ENCODE measurements at places on chromosomes 2 and 18.
A peak's percentile ranks its signal among the peaks of the same experiment; 100 is the strongest.

GRCh38 chr2:217650716-217651360 lies 352.0 kb downstream of the TNS1 start:
- DNase-seq: peak; percentile 50

GRCh38 chr18:75109819-75110218 lies 99.1 kb downstream of the PTGR3 start:
- no peak for DNase-seq

- DNase-seq: no peak
These were observed 69.9 kb downstream of the RTTN start for GRCh38 chr18:70135604-70136003.

- DNase-seq: no peak
These were observed 1.0 kb upstream of the OSR1 start for GRCh38 chr2:19359456-19359855.

GRCh38 chr2:207589143-207589542 lies 36.1 kb downstream of the METTL21A start:
- no peak for DNase-seq

GRCh38 chr2:35347561-35347960 lies 1008.0 kb upstream of the CRIM1 start:
- no peak for DNase-seq

DNA sequence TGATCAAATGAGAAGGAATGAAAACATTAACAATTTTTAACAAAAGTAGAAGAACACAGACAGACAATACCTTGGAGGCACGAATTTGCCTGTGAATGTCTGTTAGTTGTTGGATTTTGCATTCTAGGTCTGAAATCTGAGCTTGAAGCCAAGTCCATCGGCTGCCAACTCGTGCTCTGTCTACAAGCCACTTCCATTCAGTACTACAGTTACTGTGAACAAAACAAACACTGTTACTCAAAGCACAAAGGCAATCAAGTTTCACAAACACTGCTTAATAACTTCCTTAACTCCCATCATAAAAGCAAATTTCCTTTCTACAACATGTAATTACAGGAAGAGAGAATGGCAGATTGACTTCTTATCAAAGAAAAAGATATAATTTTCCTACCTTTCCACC lies 42.2 kb downstream of the KANSL1L start:
- DNase-seq: peak; percentile 34

- DNase-seq: no peak
These were observed 166.9 kb downstream of the GBX2 start for GRCh38 chr2:236001166-236001828.

DNA sequence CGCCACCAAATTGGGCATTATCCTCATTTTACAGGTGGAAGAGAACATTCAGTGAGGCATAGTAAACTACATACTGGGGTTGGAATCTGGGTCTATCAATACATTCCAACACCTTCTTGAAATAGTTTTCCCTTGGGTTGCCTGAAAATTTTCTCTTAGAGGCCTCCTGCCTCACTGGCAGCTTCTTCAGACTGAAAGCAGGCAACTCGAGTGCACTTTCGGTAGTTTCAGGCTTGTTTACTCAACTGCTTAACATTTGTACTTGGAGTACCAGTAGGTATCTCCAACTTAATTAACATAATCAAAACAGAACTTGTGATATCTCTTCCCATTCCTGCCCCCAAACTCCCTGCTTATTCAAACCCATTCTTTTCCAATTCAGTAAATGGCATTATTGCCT lies 36.2 kb upstream of the C2orf74 start:
- no peak for DNase-seq

- DNase-seq: no peak
These were observed 152.3 kb downstream of the ANTXR1 start for GRCh38 chr2:69165091-69165880.

GRCh38 chr2:222733846-222734702 lies 62.6 kb downstream of the MOGAT1 start:
- no peak for DNase-seq

DNA sequence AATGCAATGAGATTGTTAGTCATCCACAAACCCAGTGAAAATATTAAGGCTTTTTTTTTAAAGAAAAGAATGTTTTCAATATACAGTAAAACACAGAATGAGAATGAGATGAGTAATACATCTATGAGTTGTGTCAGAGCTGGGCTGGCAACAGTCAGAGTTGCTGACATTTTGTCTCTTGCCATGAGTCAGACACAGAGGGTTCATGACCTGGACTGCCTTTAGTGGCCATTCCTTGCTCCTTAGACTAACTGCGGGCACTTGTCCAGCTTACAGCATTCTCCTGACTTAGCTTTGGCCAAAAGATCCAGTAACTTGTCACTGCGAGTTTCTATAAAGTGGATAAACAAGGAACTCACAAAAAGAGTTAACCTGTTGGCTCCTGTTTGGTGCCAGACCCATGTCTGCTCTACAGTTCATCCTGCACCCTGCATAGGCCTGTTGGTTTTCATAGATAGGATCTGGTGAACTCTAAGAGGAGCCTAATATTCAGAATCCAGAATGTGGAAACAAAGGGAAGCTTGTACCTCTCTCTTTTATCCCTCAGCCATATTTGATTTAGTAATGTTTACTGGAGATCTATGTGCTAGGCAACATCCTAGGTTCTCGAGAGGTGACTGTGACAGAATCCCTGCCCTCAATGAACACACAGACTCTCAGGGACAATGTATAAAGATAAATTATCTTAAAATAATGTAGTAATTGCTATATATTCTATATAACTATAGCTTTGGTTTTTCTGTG lies 391.5 kb upstream of the VWC2L start:
- no peak for DNase-seq

DNA sequence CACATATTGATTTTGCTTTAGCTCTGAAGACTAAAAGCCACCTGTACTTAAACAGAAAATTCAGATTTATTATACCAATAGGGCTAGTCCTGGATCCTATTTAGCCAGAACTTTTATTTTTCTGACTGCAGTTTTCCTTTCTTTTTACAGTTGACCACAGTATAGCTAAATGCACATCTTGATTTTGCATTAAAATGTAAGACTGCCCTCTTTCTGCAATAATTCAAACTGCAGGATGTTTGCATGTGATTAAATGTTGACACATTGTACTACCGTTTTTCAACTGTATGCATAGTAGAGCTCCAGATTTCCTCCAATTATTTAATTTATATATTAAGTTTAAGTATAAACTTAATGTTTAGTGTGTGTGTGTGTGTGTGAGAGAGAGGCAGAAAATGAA lies 1262.9 kb downstream of the SUCLG1 start:
- DNase-seq: no peak

DNA sequence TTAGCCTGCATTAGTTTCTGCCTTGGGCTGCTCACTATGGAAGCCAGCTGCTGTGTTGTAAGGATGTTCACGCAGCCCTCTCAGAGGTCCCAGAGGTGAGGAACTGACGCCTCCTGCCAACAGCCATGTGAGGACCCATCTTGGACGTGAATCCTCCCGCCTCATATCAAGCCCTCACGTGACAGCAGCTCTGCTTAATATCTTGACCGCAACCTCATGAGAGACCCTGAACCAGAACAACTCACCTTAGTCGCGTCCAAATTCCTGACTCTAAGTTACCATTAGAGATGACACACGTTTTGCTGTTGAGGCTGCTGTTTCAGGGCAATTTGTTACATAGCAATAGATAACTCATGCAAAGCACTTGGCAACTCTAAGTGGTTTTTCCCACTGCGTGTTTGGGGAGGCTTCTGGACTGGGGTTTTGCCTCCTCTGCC lies 97.7 kb downstream of the TMEM17 start:
- no peak for DNase-seq

GRCh38 chr2:126752876-126753275 lies 96.9 kb downstream of the GYPC start:
- no peak for DNase-seq

- DNase-seq: no peak
These were observed 16.9 kb upstream of the CCDC102B start for GRCh38 chr18:68780802-68781635.

DNA sequence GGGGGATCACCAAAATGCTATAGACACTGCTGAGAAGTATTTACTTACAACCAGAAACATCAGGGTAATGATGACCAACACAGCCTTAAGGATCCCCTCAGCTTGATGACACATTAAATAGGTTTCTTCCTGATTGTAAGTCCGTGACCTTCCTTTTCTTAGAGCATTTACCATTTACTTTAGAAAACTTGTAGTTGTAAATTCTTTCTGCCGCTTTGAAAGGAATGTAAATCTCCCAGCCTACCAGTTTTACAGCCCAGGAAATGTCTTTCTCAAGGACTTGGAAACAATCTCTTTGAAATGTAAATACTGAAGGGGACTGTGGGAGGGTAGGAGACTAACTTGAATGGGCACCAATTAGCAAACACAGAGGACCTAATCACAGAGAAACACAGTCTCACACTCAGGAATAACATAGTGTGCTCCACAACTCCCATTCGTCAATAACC lies 278.6 kb downstream of the DSC3 start:
- no peak for DNase-seq

DNA sequence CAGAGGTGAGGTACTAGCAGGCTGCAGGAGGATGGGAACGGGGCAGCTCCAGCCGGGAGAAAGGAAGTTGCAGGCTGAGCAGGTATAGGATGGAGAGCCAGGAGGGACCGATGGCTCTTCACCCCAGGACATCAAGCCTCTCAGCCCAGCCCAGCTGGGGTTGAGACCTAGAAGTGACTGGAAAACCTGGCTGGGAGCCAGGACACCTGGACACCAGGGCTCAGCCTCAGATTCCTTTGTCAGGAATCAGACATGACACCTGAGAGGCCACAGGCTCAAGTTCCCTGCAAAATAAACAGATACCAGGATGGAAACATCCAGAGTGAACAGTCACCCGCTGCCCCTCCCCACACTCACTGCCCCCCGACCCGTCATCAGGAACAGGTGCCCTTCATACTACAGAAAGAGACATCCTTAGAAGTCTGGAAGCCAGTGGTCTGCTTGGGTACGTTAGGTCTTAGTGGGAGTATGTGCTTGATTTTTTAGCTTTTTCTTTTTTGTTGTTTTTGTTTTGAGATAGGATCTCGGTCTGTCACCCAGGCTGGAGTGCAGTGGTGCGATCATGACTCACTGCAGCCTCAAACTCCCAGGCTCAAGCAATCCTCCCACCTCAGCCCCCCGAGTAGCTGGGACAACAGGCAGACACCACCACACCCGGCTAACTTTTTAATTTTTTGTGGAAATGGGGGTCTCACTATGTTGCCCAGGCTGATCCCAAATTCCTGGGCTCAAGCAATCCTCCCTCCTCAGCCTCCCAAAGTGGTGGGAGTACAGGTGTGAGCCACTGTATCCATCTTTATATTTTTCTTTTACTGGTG lies 95.7 kb upstream of the STPG4 start:
- DNase-seq: no peak

- DNase-seq: no peak
These were observed 26.4 kb downstream of the CENPO start for GRCh38 chr2:24819442-24820174.

GRCh38 chr2:16170675-16171424 lies 230.5 kb downstream of the MYCN start:
- no peak for DNase-seq

DNA sequence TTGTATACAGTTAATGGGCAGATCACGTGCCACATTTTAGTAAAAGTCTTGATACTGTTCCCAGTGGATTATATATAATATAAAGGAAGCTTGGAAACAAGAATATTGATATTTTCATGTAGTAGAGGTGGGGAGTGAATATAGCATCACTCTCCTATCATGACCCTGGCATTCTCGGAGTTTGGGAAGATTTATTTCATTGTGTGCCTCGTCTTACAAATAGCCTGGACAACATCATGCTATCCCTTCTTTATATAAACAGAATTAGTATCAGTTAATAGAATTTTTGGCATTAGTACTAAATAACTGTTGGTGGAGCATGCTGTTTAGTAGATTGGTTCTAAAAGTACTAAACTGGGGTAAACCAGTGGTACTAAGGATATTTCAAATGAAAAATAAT lies 212.0 kb upstream of the BOD1L2 start:
- DNase-seq: no peak

GRCh38 chr18:79584491-79585394 lies 94.9 kb upstream of the CTDP1 start:
- no peak for DNase-seq

DNA sequence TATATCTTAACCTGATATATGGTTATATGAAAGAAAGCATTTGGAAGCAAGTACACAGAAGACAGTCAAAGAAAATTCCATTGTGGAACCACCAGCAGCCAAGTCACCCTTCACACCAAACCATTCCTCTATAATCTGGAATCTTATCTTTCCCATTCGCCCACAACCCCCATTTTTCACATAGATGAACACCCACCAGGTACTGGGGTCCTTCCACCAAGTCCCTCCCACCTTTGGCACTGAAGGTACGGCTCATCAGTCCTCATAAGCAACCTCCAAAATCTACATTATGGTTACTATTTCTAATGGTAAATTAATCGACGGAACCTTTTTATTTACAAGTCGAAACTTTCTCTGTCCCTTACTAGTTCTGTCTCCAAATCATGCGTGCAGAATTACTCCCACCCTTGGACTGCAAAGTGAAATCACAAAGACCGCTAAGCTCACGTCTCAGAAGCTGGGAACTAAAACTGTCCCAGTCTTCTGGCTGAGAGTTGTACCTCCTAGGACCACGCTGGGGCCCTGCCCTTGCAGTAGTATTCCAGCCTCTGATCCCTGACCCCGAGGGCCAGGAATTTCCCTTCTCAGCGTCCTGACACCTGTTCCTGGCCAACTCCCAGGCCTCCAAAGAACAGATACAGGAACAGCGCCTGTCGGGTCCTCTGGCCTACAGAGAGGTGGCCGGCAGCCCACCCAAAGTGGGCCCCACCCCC lies 702 bp downstream of the OLA1 start:
- no peak for DNase-seq

- DNase-seq: no peak
These were observed 284.1 kb downstream of the PHLPP1 start for GRCh38 chr18:62999392-62999791.

- DNase-seq: no peak
These were observed 187.6 kb downstream of the ADCYAP1 start for GRCh38 chr18:1092228-1092627.

DNA sequence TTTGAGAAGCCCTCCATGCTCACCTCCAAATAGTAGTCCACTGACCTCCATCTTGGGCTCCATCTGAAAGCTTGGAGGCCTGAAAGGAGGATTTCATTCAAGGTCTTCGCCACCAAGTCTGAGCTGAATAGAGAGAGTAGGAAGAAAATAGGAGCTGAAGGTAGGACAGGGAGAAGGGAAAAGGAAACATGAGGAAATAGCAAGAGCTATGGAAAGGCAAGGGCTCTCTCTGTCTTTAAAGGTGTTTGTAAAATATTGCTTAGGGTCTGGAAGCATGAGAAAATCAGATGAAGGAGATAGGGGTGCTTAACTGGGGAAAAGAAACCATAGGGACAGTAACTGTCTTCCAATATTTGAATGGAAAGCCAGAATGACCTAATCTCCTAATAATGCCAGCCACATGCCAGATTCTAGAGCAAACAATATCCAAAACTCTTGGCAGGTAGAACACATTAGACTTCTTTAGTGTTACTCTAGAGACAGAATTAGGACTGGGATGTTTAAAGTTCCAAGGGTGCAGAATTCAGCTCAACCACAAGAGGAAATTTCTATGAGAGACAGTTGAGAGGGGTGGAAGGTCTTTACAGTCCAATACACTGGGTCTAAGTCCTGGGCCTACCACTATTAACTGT lies 67.4 kb downstream of the NAB1 start:
- DNase-seq: no peak
